ENCODE measurements at places on chromosomes 11 and 22. TPM values are rescaled to one million over a fixed set of nuclear protein-coding genes. Genes with fewer than 3 reads are reported as not detected.
A peak's percentile ranks its signal among the peaks of the same experiment; 100 is the strongest.

GRCh38 chr11:2313051-2313951 lies 11.5 kb downstream of the TSPAN32 start:
- peak overlapping the region; percentile 78 for H3K27ac ChIP-seq
- H3K4me3 ChIP-seq = no peak overlapping the region
- DNase-seq = peak; percentile 13

The XKR3 gene
- not detected for total RNA-seq

The PPM1F gene
- 14.5 TPM for total RNA-seq

DNA sequence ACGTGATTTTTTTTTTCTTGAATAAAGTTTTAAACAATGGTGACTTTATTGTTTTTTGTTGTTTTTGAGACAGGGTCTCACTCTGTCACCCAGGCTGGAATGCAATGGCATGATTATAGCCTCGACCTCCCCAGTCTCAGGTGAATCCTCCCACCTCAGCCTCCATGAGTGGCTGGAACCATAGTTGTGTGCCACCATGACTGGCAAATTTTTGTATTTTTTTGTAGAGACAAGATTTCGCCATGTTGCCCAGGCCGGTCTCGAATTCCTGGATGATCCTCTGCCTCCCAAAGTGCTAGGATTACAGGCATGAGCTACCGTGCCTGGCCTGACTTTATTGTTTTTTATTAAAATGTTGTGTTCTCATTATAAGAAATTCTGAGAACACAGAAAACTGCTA lies 12.2 kb upstream of the CRYBB3 start:
- DNase-seq = no peak
- H3K27me3 ChIP-seq = no peaks in the 10 kb centered on the region
- no peaks in the 10 kb centered on the region for H3K36me3 ChIP-seq

- peaks cover 38% of the 10 kb centered on the region for H3K4me1 ChIP-seq
- H3K4me3 ChIP-seq = no peak overlapping the region
- no peaks in the 10 kb centered on the region for H3K36me3 ChIP-seq
- DNase-seq = no peak
Observed at GRCh38 chr22:40007853-40008710, 13.3 kb downstream of the FAM83F start.
